ENCODE measurements at places on chromosomes 3 and 15.

DNA sequence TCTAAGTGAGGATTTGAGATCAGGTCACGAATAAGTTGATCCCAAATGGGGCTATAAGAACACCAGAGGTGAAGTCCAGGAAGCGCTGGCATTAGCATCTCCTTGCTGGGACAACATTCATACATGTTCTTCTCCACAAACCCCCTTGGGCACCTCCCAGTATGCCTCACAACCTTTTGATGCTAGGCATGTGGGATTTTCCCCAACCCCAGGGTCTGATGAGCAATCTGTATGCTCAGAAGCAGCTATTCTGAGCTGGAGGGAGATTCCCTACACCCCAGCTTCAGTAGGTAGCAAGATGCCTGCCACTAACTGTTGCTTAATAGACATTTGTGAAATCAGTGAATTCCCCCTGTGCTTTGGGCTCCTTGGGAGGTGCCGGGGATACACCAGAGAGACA lies 32.2 kb downstream of the SLC6A11 start:
- DNase-seq = no peak

- no peak for DNase-seq
Measured at GRCh38 chr3:170640737-170641171, 54.9 kb upstream of the SLC7A14 start.

- DNase-seq = no peak
Measured at GRCh38 chr3:42010530-42010929, 48.6 kb upstream of the ULK4 start.

DNA sequence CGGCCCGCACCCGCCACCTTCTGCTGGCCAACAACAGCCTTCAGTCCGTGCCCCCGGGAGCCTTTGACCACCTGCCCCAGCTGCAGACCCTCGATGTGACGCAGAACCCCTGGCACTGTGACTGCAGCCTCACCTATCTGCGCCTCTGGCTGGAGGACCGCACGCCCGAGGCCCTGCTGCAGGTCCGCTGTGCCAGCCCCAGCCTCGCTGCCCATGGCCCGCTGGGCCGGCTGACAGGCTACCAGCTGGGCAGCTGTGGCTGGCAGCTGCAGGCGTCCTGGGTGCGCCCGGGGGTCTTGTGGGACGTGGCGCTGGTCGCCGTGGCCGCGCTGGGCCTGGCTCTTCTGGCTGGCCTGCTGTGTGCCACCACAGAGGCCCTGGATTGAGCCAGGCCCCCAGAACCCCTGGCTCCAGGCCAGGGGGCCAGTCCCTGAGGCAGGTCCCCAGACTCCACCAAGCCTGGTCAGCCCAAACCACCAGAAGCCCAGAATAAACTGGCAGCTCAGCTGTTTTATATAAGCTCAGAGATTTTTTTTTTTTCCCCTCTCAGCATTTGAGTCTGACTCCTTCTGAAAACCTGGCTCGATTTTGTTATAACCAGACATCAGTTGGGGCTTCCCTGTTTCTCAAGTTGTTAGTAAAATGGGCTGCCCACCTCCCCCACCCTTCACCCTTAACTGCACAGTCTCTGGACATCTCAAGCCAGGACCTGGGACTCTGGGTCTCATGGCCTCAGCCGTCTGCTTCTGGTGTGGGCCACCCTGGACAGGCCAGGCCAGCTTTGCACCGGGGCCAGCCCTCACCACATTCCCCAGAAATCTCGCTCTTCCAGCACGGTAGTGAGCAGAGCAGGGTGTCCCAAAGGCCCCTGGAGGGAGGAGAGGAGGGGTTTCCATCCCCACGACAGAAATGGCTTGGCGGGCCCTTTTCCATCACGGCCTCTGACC lies 1.6 kb downstream of the GP9 start:
- DNase-seq = no peak

GRCh38 chr3:117063930-117064329 lies 354.4 kb downstream of the TUSC7 start:
- DNase-seq = peak; percentile 71

DNA sequence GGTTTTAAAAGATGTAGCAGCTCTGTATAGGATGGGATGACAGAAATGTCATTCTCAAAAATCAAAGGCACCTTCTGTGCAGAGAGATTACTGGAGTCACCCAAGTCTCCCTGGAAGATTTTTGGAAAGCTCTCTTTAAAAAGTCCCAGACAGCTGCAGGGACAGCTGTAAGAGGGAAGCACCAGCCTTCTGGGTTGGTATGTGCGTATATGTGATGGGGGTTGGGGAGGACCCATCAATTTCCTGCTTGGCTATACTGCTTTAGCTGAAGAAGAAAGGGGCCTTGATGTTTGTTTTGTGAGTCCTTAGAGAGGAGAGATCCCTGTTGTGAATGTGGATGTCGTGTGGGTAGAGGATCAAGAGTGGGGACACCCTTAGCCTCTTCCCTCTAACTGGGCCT lies 5.4 kb upstream of the SEC11A start:
- no peak for DNase-seq

DNA sequence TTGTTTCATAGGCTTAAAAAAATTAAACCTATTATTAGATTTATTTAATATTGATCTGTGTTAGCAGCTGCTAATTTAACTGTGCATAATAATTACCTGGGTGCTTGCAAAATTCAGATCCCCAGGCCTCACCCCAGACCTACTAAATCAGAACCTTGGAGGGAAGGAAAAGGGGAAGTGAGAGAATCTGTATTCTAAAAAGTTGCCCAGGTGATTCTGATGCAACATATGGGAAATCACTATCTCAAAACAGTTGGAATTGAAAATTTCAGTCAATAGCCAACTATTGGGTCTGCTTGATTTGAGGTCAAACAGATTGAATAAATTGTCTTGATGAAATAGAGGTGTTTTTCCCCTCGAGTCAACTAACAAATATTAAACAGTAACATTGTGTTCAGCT lies 538.5 kb upstream of the ADAMTS9 start:
- DNase-seq = no peak

DNA sequence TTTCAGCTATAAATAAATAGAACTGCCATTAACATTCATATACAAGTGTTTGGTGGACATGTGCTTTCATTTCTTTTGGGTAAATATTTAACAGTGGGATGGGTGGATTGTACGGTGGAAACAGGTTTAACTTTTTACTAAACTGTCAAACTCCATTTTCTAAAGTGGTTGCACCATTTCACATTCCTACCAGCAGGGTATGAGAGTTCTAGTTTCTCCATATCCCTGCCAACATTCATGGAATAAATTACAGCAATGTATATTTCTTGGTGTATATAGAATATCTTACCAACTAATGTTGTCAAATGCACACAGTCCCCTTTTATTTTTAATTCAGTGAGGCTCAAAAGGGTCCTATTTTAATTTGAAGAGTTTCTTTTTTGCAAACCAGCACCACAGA lies 71.3 kb upstream of the CTXND1 start:
- no peak for DNase-seq

- peak; percentile 78 for DNase-seq
Measured at GRCh38 chr15:57654153-57654852, 52.2 kb upstream of the POLR2M start.

GRCh38 chr15:60975218-60975617 lies 253.9 kb downstream of the RORA start:
- DNase-seq = peak; percentile 15

GRCh38 chr3:192040282-192041043 lies 579.5 kb downstream of the PYDC2 start:
- no peak for DNase-seq

DNA sequence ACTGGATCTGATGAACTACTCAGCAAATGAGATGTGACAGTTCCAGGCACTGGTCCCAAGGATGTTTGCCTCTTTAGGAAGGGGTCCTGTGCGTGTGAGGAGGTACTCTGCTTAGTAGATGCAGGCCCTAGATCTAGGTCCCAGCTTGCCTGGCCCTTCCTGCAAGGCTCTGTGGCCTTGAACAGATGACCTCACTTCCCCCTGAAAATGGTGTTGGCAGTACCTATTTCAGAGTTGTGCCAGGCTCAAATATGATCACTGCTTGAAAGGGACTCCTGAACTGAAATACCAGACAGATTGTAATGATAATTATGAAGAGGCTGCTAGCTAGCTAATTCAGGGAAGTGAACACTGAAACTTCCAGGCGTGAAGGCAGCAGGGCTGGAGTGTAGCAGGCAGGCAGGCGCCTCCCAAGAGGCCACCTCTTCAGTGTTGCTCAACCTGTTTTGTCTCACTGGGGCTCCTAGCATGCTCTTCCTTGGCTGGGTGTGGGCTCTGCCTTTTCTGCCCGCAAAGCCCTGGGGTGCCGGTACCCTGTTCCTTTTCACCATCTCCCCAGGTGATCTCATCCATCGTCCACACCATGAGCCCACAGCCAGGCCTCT lies 24.1 kb upstream of the CPNE9 start:
- DNase-seq = no peak

GRCh38 chr15:50251638-50252182 lies 13.8 kb downstream of the HDC start:
- peak; percentile 10 for DNase-seq

- DNase-seq = no peak
Measured at GRCh38 chr15:39016706-39017105, 452.1 kb upstream of the RASGRP1 start.

GRCh38 chr3:160450846-160451245 lies 1.3 kb upstream of the TRIM59 start:
- DNase-seq = peak; percentile 96

DNA sequence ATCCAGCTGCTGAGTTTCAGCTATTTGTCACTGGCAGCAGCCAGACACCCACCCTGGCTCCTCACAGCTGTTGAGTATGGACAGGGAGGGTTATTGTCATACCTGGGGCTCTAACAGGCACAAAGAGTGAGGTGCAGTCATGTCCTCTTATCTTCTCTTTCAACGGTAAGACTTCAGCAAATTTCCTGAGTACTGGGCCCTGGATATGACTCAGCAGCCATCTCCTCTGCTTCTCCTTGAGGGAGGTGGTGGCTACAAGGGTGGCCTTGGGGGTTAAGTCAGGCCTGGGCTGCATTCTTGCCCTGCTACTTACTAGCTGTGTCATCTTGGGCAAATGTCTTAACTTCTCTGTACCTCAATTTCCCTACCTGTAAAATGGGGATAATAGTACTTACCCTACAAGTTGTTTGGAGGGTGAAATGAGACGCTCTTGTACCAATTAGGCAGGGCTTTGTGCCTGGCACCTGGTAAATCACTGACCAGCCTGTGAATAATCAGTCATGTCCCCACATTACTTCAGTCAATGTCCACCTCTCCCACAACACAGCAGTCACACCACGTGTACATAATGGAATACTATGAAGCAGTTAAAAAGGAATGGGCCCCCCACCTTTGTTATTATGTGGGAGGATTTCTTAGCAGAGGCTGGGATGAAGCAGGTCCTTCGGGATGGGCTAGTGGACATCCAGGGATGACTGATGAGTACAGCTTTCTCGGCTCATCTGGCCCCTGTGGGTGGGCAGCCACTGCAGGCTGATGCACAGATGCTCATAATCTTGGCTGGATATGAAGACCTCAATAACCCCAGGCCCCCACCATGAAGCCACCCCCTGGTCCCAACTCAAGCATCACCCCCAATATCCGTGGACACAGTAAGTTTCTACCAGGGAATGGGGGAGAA lies 528.8 kb downstream of the SHQ1 start:
- DNase-seq = peak; percentile 38

GRCh38 chr3:21017115-21017852 lies 733.7 kb downstream of the ZNF385D start:
- DNase-seq = no peak

- DNase-seq = peak; percentile 91
Measured at GRCh38 chr3:196650740-196651311, 11.3 kb downstream of the NRROS start.

DNA sequence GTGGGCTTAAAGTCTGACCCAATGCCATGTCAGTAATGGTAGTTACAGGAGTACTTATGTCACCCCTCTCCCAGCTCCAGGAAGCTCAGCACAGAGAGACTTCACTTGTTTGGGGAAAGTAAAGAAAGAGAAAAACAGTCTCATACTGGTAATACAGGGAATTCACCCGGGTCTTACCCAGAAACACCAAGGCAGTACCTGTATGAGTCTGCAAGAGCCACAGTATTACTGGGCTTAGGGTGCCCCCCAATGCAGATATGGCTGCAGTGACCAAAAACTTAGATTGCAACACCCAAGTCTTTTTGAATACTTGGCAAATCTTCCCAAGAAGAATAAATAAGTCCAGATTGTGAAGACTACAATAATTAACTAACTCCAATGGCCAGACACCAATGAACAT lies 622.1 kb downstream of the IGSF11 start:
- DNase-seq = no peak

GRCh38 chr3:97901313-97902248 lies 70.7 kb downstream of the RIOX2 start:
- no peak for DNase-seq

DNA sequence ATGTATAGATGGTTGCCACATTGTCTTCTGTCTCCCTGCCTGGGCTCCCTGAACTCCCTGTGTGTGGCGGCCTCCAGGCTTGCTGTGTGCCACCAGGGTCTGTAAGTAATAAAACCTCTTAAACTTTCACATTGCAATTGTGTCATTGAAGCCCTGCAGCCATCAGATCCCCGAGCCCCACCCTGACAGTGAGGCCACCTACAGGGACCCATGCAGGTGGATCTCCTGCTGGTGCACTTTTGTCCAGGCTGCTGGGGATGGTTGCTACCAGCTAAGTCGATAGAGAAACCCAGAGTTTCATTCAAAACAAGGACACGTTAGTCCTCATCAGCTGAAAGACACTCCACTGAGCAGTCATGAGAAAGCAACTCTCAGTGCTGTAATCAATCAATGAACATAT lies 133.6 kb upstream of the PRICKLE2 start:
- no peak for DNase-seq

GRCh38 chr3:100073049-100073713 lies 41.1 kb downstream of the FILIP1L start:
- no peak for DNase-seq

DNA sequence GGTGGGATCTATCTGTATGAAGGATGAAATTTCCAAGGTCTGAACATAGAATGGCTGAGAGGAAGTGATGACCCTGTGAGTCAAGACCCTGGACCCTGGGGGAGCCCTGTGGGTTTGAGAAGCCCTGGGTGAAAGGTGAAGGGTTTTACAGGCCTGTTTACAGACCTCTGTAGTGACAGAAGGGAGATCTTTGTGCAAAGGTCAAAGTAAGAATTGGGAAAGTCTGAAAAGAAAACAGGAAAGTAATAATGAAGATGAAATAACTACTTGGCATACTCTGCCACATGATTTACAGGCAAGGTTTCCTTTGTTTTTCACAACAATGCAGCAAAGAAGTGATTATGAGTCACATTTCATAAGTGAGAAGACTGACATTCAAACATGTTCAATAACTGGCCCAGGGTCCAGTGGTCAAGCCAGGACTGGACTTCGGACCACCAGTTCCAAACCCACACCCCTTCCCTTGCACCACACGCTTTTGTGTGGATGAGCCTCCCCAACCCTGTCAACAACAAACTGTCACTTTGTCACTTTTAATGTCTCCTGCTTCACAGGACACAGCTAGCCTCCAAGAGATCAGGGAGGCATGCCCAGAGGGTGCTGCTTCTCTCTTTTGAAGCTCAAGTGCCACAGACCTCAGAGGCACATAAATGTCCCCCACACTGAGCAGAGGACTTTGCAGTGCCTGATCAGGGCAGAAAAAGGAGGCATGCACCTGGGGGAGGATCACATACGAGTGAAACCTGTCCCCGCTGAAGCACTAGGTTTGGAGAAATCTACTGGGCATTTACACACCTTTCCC lies 21.5 kb downstream of the CD86 start:
- DNase-seq = no peak
